ENCODE measurements at places on chromosomes 4 and X. TPM values are rescaled to one million over a fixed set of nuclear protein-coding genes. Genes with fewer than 3 reads are reported as not detected.
A peak's percentile ranks its signal among the peaks of the same experiment; 100 is the strongest.

GRCh38 chr4:45910511-45910910, 213.3 kb downstream of the GABRG1 start:
- no peak for DNase-seq

- no peak for DNase-seq
Observed at GRCh38 chr4:27176881-27177280, 316.2 kb downstream of the STIM2 start.

The DRP2 gene
- 0.02 TPM for polyA plus RNA-seq

GRCh38 chr4:81486502-81486901, 14.8 kb upstream of the RASGEF1B start:
- DNase-seq, result no peak

- DNase-seq, result no peak
Observed at GRCh38 chr4:130511776-130512175, 1415.8 kb downstream of the C4orf33 start.

DNA sequence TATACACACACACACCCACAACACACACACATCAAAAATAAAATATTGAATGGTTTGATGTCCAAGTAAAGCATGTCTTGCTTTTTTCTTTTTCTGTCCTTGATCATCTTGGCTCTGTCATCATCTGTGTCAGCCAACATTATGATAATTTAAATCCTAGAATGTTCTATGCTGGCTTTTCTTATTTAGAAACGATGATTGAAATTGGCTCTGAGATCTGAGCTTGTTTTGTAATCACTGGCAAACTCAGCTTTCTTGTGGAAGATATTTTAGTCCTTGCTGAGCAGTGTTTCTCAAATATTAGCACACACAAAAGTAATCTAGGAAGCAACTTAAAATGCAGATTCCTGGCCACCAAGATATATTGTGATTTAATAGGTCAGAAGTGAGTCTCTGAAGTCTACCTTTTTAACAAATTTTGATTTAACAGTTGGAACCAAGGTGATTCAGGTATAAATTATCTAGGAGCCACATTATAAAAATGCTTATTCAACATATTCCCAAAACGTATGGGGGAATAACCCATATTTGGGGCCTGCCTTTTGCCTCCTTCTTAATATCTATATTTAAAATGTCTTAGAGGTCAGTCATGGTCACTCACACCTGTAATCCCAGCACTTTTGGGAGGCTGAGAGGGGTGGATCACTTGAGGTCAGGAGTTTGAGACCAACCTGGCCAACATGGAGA, 24.0 kb upstream of the DSPP start:
- no peak for DNase-seq

- no peak for DNase-seq
Observed at GRCh38 chrX:28595346-28595745, 8.1 kb downstream of the IL1RAPL1 start.

The AMBN gene
- polyA plus RNA-seq, result not detected

- peak; percentile 21 for DNase-seq
Observed at GRCh38 chr4:110005461-110006056, 92.9 kb downstream of the EGF start.

The CSAG1 gene
- not detected for polyA plus RNA-seq

DNA sequence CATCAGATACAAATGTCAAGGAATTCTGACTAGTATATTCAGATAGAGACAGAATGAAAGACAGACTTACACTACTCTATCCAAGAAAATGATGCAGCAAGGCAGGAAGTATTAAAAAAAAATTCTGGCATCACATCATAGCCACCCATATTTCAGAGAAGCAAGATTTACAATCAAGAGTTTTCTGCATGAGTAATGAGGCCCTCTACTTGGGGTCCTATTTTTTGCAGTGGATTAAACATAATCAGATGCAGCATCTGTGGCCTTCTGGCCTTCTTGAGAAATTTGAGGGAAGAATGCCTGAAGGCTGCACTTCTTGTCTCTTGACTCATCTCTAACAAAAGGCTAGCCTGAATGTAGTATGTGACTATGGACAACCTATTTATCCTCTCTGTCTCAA, 48.2 kb upstream of the SLIT2 start:
- peak; percentile 11 for DNase-seq

The FATE1 gene
- polyA plus RNA-seq, result not detected

GRCh38 chrX:139483699-139484098, 46.8 kb upstream of the F9 start:
- no peak for DNase-seq

The NAP1L3 gene
- 0.61 TPM for polyA plus RNA-seq

The PDLIM5 gene
- polyA plus RNA-seq, result 121 TPM

DNA sequence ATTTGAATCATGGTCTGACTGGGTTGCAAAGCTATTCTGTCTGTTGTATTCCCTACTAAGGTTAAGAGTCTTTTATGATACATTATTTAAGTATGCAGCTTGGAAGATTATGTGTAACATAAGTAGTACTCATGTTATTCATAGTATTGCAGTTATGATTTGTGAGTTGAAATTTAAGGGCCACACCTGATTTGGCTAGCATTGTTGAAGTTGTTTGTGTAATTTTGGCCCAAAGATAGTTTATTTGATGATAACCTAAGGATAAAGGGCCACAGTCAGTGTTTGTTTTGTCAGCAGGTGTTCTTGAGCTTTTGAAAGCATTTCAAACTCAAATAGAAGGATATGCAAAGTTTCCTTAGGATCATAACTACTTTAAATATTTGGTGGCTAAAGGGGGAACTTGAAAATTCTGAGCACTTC, 38.9 kb downstream of the NUDT9 start:
- no peak for DNase-seq

- DNase-seq, result no peak
Observed at GRCh38 chrX:22912616-22913015, 87.1 kb upstream of the DDX53 start.

GRCh38 chrX:9708923-9709553, 56.6 kb downstream of the GPR143 start:
- no peak for DNase-seq

The ENPP6 gene
- polyA plus RNA-seq, result not detected

The XKRX gene
- polyA plus RNA-seq, result 0.26 TPM

- DNase-seq, result no peak
Observed at GRCh38 chr4:55107054-55107453, 18.3 kb downstream of the KDR start.

- peak; percentile 48 for DNase-seq
Observed at GRCh38 chr4:123488916-123489315, 92.3 kb downstream of the SPRY1 start.

The CWH43 gene
- polyA plus RNA-seq, result 10.9 TPM

DNA sequence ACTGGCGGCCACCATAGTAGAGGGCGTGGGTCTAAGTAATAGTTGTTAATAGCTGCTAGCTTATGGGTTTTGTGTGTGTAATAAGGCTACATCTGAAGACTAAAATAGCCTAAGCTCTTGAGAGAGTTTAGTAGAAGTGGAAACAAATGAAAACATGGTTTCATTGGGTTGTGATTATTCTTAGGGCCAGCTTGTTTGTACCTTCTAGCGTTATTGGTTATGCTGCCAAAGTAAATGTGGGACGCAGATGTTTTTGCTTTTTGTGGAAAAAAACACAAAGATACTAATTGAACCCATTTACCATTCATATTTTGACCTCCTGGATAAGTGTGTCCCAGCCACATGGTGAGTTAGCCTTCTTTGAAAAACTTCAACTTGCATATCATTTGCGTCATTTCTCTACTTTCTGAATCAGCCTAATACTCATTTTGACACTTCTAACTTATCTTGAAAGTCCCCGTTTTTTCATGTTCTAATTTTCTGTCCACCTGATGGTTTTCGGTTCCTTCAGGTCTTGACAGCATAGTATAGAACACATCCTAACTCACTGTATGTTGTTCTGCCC, 305.3 kb downstream of the FRMPD4 start:
- DNase-seq, result no peak
